ENCODE measurements at places on chromosomes 4 and X.

DNA sequence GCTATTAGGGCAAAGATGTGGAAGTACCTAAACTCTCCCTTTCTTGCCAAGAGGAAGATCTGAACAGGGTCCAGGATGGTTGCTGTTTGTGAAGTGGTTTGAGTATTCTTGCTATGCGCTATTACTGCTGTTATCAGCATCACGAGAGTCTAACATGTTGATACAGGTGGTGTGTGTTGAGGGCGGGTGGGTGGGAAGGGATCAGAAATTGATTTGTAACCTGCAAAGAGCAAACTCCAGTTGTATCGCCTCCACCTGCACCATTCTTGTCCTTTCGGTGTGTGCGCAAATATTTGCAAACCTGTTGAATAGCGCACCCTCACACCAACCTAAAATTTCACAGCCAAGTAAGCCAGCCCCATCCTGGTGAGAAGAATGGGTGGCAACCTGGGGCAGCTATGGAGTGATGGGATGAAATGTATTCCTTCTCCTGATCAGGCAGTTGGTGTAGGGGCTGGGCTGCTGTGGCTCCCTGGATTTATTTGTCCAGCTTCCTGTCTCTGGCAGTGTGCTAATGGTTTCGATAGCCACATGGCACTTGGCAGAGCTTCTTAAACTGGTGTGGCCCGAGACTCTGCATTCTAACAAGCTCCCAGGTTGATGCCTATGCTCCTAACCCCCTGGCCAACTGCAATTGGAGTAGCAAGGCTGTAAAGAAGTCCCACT lies 102.6 kb upstream of the SCML1 start:
- no peak for DNase-seq

- DNase-seq, result no peak
Observed at GRCh38 chrX:48648336-48648751, 35.3 kb upstream of the WAS start.

GRCh38 chrX:52420824-52421443 lies 52.1 kb downstream of the XAGE2 start:
- DNase-seq, result no peak

DNA sequence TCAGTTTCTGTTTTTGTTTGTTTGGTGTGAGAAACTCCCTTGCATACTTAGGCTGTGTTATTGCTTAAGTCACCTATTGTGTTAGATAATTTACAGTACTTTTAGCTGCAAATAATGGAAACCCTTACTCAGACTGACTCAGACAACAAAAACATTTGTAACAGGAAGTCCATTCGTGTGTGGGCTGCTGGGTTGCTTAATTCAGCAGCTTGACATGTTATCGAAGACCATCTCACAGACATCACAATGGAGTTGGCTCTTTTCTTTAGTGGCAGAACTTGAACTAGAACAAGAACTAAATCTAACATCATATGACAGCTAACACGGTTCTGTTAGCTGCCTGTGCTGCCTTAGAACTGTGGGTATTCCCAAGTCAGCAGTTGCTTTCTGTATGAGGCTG lies 9.9 kb upstream of the GABRE start:
- DNase-seq, result no peak

DNA sequence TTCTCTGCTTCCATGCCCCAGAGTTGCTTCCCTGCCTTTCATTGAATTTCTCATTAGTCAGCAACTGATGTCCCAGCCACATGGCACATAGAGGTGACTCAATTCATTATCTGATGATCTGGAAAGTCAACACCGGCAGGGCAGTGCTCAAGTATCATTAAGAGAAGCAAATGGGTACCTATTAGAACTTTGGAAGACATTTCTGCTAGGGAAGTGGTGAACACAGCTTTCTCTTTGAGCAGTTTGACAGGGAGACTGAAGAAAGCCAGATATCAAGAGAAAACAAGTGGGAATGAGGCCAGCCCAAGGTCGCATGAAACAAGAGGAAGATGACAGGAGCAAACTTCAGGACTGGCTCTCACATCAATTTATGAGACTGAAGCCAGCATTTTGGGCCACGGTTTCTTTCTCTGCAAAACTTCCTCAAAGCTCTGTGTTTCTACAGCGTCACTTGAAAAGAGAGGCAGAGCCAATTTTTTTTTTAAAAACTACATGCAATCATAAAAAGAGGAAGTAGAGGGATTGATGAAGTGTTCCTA lies 108.3 kb upstream of the RPS6KA3 start:
- DNase-seq, result peak; percentile 9

GRCh38 chr4:1982124-1983052 lies 26.4 kb downstream of the NELFA start:
- DNase-seq, result no peak

DNA sequence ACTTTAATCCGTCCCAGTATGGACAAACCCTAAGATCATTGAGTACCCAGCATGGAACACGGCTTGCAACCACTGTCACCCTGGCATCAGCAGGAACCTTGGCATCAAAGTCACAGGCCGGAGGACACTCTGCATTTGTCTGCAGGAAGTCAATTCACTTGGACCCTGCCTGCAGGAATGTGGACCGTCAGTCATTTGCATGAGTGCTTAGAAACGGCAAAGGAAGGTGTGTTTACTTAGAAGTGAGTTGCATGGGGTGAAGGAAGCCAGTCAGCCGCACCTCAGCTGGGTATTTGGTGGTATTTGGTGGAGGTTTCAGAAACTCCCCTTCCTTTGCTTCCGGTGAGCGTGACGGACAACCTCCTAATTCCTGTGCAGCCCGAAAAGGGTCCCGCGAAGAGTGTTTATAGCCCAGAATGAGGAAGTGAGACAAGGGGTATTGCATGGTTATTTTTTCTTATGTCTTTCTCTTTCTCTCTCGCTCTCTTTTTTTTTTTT lies 15.5 kb downstream of the P2RY8 start:
- DNase-seq, result peak; percentile 91

- DNase-seq, result no peak
Observed at GRCh38 chr4:140236654-140237169, 82.7 kb upstream of the MAML3 start.

- no peak for DNase-seq
Observed at GRCh38 chr4:114907568-114907967, 205.9 kb downstream of the NDST4 start.

- DNase-seq, result no peak
Observed at GRCh38 chrX:103002576-103002975, 61.4 kb downstream of the BEX1 start.

GRCh38 chr4:107130157-107130556 lies 94.0 kb upstream of the DKK2 start:
- DNase-seq, result no peak

DNA sequence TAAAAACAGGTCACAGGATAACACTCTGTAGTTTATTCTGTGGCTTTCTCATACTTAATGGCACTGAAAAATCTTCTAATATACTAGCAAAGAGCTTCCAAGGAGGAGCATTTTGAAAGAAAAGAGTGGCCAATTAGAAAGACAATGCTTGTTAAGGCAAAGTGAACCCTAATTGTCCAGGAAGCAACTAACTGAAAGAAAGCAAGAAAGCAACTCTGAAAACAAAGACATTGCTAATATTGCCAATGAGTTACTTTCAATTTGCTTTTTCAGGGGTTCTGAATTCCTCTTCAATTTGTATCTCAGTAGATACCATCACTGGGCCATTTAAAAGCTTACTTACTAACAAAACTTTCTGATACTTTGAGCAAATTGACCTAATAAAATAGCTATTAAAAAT lies 78.5 kb upstream of the MTNR1A start:
- no peak for DNase-seq

- DNase-seq, result no peak
Observed at GRCh38 chrX:101230636-101231035, 11.1 kb downstream of the DRP2 start.

- no peak for DNase-seq
Observed at GRCh38 chr4:118842055-118842454, 6.1 kb upstream of the SEC24D start.

- no peak for DNase-seq
Observed at GRCh38 chrX:44382871-44383270, 39.4 kb upstream of the EFHC2 start.

- no peak for DNase-seq
Observed at GRCh38 chrX:3181846-3182245, 140.6 kb downstream of the ARSF start.
